ENCODE measurements at places on chromosomes 1 and 21. TPM values are rescaled to one million over a fixed set of nuclear protein-coding genes. Genes with fewer than 3 reads are reported as not detected.

- no peak for ATAC-seq
Measured at GRCh38 chr1:219124163-219124562, 49.5 kb upstream of the LYPLAL1 start.

DNA sequence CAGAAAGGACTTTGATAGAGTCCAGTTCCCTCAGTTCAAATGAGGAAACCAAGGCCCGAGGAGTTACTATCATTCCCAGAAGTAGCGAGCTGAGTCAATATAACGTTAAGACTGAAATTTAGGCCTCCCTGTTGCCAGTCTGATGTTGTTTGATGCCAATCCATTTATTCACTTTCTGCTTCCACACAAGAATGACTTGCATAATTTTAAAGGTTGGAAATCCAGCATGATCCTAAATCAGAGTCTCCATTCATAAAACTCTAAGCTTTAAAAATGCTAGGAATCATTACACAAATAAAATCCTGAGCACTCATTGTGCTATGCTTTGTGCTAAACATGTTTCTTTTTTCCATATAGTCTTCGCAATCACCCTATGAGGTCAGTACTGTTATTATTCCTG is 414.4 kb downstream of the PTBP2 start:
- ATAC-seq = no peak

Gene SLC30A7
- 21.7 TPM for total RNA-seq

Gene C8A
- total RNA-seq = not detected

Data from motor neuron (in vitro differentiated cells).